ENCODE measurements at places on chromosomes 6 and 20.

DNA sequence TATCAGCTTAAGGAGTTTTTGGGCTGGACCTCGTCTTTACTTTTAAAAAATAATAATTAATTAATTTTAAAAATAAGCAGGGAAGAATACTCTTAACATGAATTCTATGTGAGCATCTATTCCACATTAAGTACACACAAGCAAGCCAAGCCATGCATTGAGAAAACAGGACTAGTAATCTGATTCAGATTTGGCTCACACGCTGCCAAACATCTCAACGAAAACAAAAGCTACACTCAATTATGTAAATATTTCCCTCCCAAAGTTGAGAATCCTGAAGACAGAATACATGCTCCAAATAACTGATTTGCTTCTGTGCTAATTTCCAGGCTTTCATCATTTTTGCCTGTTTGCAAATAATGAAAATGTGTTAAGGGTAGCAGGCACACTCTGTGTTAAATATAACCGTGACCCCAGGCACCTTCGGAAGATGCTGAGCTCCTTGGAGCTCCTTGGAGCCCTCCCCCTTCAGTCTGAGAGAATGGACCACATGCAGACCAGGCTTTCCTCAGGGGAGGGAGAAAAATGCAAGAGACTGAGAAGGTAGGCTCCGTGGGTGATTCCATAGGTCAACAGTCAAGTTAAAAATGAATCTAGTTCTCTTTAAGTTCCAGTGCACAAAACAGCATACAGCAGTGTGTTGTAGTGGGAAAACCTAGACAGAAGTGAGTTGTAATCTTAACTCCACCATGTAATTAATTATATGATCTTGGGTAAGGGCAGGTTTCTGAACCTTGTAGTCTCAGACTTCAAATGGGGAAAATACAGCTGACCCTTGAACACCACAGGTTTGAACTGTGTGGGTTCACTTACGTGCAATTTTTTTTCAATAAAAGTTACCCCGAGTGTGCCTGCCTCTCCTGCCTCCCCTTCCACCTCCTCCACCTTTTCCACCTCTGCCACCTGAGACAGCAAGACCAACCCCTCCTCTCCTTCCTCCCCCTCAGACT is 161.3 kb upstream of the RREB1 start:
- H3K27me3 ChIP-seq, result no peaks in the 10 kb centered on the region
- H3K36me3 ChIP-seq, result no peaks in the 10 kb centered on the region
- H3K27ac ChIP-seq, result no peak overlapping the region
- no peak overlapping the region for H3K4me3 ChIP-seq
- no peak for DNase-seq
- H3K4me1 ChIP-seq, result no peaks in the 10 kb centered on the region

GRCh38 chr6:142802124-142802523 is 142.9 kb downstream of the HIVEP2 start:
- H3K27ac ChIP-seq, result peak overlapping the region; percentile 69
- peak; percentile 96 for DNase-seq
- H3K27me3 ChIP-seq, result no peaks in the 10 kb centered on the region
- no peaks in the 10 kb centered on the region for H3K4me1 ChIP-seq
- H3K36me3 ChIP-seq, result no peaks in the 10 kb centered on the region

DNA sequence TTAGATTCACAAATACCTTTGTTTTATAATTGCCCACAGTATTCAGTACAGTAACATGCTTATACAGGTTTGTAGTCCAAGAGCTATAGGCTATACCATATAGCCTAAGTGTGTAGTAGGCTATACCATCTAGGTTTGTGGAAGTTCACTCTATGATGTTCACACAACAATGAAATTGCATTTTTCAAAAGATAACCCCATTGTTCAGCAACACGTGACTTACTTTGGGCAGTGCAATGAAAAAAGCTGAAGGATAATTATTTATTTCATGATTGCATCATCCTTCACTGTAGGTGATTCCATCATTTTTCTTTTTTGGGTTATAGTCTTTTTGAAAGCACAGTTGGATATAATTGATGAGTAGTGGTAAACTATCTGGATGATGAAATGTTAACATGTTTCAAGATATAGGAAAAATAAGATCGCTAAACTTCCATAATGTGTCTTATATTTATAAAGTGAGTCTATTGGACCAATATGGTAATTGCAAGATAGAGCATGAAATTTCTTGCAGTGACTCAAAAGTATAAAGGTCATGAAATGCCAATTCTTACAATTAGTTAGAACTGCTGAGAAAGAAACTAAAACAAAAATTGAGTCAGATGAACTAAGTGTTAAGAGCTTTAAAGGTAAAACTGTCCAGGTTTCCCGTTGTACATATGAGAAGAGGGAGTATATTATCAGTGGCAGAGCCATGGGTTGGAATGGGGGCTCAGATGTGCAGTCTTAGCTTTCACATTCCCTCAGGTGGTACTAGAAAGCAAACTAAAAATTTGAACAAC is 164.4 kb downstream of the ZFAND3 start:
- no peaks in the 10 kb centered on the region for H3K27me3 ChIP-seq
- DNase-seq, result no peak
- no peak overlapping the region for H3K4me3 ChIP-seq
- no peaks in the 10 kb centered on the region for H3K36me3 ChIP-seq
- H3K27ac ChIP-seq, result no peak overlapping the region

DNA sequence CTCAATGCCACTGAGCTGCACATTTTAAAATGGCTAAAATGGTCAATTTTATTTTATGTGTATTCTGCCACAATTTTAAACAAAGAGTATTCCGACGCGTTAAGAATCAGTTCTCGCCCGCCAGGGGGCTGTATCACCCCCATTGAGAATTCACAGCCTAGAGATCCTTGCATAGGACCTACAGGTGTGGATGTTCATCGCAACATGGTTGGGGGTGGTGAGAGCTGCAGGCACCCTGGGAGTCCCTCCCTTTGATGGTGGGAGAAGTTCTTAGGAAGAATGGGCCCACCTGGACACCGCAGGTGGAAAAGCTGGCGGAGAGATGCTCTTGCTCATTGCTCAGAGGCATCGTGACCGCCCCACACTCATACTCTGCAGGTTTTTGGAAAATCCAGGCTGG is 63.5 kb downstream of the SLC2A10 start:
- H3K27ac ChIP-seq, result no peak overlapping the region
- H3K4me1 ChIP-seq, result no peaks in the 10 kb centered on the region
- peaks cover 71% of the 10 kb centered on the region for H3K27me3 ChIP-seq
- H3K4me3 ChIP-seq, result no peak overlapping the region
- no peak for DNase-seq

- H3K27ac ChIP-seq, result no peak overlapping the region
- H3K4me3 ChIP-seq, result no peak overlapping the region
- DNase-seq, result no peak
- no peaks in the 10 kb centered on the region for H3K27me3 ChIP-seq
Measured at GRCh38 chr20:10568032-10568431, 105.8 kb downstream of the JAG1 start.

GRCh38 chr20:40692240-40693011 is 3.4 kb upstream of the MAFB start:
- DNase-seq, result no peak
- H3K36me3 ChIP-seq, result peaks cover 3% of the 10 kb centered on the region
- peaks cover 47% of the 10 kb centered on the region for H3K27me3 ChIP-seq
- H3K4me1 ChIP-seq, result peaks cover 29% of the 10 kb centered on the region

GRCh38 chr6:166058064-166058739 is 109.4 kb downstream of the TBXT start:
- H3K4me1 ChIP-seq, result no peaks in the 10 kb centered on the region
- H3K36me3 ChIP-seq, result no peaks in the 10 kb centered on the region
- no peak overlapping the region for H3K4me3 ChIP-seq
- DNase-seq, result peak; percentile 13

DNA sequence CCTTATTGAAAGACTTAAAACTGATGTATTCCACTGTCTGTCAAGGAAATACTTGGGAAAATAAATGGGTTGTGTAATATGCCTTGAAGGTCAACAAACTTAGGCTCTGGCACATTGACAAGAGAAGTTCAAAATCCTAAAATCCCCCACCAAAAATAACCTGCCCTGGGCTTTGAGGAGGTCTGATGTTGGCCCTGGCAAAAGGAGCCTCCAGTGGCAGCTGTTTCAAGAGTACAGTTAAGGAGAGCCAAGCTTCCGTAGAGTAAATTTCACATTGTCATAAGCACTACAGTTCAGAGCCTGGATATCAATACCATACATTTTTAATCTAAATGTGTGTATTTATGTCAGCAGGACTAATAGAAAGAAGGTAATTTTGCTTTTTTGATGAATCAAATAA is 282.7 kb downstream of the EYA4 start:
- no peak overlapping the region for H3K27ac ChIP-seq
- no peaks in the 10 kb centered on the region for H3K36me3 ChIP-seq
- no peaks in the 10 kb centered on the region for H3K27me3 ChIP-seq

GRCh38 chr20:36491901-36492617 is 49.3 kb upstream of the MYL9 start:
- H3K4me3 ChIP-seq, result no peak overlapping the region
- H3K27ac ChIP-seq, result peak overlapping the region; percentile 36
- peaks cover 11% of the 10 kb centered on the region for H3K36me3 ChIP-seq
- peaks cover 44% of the 10 kb centered on the region for H3K4me1 ChIP-seq
- no peaks in the 10 kb centered on the region for H3K27me3 ChIP-seq

DNA sequence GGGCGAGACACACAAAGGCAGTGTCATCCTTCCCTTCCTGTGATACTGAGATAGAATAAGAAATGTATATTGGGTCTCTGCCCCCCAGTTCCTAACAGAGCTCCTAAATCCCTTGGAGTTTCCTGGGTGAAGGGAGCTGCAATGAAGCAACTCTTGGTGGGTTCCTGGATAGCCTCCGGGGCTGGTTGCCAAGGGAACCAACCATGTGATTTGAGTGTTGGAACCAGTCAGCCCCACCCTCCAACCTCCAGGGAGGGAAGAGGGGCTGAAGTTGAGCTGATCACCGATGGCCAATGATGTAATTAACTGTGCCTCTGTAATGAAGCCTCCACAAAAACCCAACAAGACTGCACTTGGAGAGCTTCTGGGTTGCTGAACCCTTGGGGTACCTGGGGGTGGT is 116.6 kb downstream of the SLC22A3 start:
- H3K27ac ChIP-seq, result no peak overlapping the region
- no peak overlapping the region for H3K4me3 ChIP-seq
- no peaks in the 10 kb centered on the region for H3K36me3 ChIP-seq
- H3K27me3 ChIP-seq, result no peaks in the 10 kb centered on the region
- DNase-seq, result no peak

GRCh38 chr6:80234401-80234800 is 127.9 kb downstream of the BCKDHB start:
- no peak overlapping the region for H3K4me3 ChIP-seq
- no peaks in the 10 kb centered on the region for H3K27me3 ChIP-seq
- H3K27ac ChIP-seq, result no peak overlapping the region
- no peaks in the 10 kb centered on the region for H3K4me1 ChIP-seq
- peak; percentile 59 for DNase-seq

- no peak overlapping the region for H3K27ac ChIP-seq
- peaks cover 36% of the 10 kb centered on the region for H3K4me1 ChIP-seq
- peaks cover 23% of the 10 kb centered on the region for H3K36me3 ChIP-seq
- peak; percentile 86 for DNase-seq
Measured at GRCh38 chr20:34709044-34709830, 5.1 kb downstream of the TP53INP2 start.

GRCh38 chr6:79702691-79703090 is 71.6 kb downstream of the SH3BGRL2 start:
- no peaks in the 10 kb centered on the region for H3K4me1 ChIP-seq
- no peaks in the 10 kb centered on the region for H3K36me3 ChIP-seq
- DNase-seq, result no peak

DNA sequence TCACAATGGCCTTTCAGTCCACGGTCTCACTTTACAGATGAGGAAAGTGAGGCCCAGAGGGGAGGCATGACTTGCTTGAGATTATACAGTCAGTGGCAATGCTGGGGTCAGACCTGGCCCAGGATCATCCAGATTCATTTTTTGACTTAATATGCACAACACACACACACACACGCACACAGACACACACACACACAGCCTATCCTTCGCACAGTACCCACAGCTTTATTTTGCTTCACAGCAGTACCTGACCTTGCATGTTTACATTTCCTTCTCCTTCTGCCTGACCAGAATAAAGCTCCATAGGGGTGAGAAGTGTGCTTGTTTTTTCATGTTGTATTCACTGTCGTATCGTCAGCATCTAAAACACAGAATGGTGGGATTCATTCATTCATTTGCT is 79.8 kb downstream of the VEGFA start:
- peaks cover 42% of the 10 kb centered on the region for H3K4me1 ChIP-seq
- no peaks in the 10 kb centered on the region for H3K36me3 ChIP-seq
- peak overlapping the region; percentile 29 for H3K27ac ChIP-seq

- H3K36me3 ChIP-seq, result peaks cover 2% of the 10 kb centered on the region
- DNase-seq, result no peak
- H3K27me3 ChIP-seq, result no peaks in the 10 kb centered on the region
- H3K27ac ChIP-seq, result no peak overlapping the region
Measured at GRCh38 chr6:158337332-158337731, 25.1 kb downstream of the TULP4 start.

DNA sequence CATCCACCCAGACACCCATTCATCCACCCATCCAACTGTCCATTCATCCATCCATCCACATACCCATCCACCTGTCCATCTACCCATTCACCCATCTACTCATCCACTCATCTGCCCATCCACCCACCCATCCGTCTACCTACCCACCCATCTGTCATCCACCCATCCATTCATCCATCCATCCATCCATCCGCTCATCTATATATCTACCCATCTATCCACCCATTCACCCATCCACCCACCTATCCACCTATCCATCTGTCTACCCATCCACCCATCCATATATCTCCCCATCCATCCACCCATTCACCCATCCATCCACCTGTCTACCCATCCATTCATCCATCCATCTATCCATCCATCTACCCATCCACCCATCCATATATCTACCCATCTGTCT is 30.7 kb downstream of the ARMC2 start:
- H3K4me1 ChIP-seq, result no peaks in the 10 kb centered on the region
- no peak overlapping the region for H3K4me3 ChIP-seq
- H3K27me3 ChIP-seq, result no peaks in the 10 kb centered on the region

GRCh38 chr20:45209924-45210323 is 3.1 kb downstream of the SEMG1 start:
- H3K36me3 ChIP-seq, result no peaks in the 10 kb centered on the region
- no peaks in the 10 kb centered on the region for H3K27me3 ChIP-seq
- DNase-seq, result no peak
- H3K4me3 ChIP-seq, result no peak overlapping the region
- H3K27ac ChIP-seq, result no peak overlapping the region

GRCh38 chr6:164507206-164507940 is 802.0 kb downstream of the C6orf118 start:
- H3K4me3 ChIP-seq, result no peak overlapping the region
- no peaks in the 10 kb centered on the region for H3K27me3 ChIP-seq
- no peaks in the 10 kb centered on the region for H3K4me1 ChIP-seq
- no peak overlapping the region for H3K27ac ChIP-seq
- H3K36me3 ChIP-seq, result no peaks in the 10 kb centered on the region
- DNase-seq, result peak; percentile 1

DNA sequence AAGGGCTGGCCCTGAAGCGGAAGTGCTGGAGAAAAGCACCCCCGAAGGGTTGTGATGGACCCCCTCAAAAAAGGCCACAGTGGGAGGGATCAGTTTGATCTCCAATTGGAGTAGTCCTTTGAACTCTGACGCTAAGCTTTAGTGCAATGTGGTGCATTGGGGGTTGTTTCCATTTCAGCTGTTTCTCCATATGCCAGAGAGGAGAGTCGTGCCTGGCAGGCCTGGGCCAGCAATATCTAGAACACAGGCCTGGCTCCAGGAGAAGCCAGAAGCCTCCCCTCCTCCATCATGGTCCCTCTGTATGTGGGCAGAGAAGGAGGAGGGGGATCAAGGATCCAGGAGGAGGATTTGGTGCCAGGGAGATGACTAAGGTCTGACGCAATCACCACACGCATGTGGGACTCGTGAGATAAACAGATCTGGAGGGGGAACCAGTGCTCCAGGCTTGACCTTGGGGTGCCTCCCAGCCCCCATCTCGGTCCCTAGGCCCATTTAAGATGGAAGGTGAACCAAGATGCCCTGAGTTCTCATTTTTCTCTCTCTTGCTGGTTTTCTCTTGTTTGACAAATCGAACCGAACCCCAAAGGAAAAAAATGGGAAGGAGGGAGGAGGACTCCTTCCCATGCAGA is 517.4 kb upstream of the JARID2 start:
- H3K27ac ChIP-seq, result no peak overlapping the region
- DNase-seq, result peak; percentile 79
- no peaks in the 10 kb centered on the region for H3K27me3 ChIP-seq

Measured in mesenchymal stem cell (in vitro differentiated cells and primary cell).